ENCODE measurements at places on chromosomes 7 and 10.

- DNase-seq, result no peak
These were observed 178.0 kb downstream of the JAZF1 start for GRCh38 chr7:28002638-28003037.

GRCh38 chr7:7564323-7564780, 2.3 kb upstream of the MIOS start:
- DNase-seq, result no peak

DNA sequence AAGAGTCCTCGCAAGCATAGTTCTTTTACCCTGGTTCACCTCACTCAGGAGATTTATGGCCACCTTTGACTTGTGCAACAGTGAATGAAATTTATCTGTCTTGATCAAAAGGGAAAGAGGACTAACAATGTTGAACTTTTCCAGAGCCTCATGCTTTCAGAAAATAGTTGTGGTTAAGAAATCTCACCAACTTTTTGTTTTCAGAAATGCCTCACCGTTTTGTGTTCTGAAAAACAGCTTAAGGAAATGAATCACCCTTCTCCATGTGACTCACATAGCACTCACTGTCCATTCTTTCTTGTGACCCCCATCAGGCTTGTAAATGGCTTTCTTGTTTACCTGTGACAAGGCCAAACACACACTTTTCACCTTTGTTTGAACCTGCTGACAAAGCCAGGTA, 148.6 kb upstream of the FAM3C start:
- no peak for DNase-seq

DNA sequence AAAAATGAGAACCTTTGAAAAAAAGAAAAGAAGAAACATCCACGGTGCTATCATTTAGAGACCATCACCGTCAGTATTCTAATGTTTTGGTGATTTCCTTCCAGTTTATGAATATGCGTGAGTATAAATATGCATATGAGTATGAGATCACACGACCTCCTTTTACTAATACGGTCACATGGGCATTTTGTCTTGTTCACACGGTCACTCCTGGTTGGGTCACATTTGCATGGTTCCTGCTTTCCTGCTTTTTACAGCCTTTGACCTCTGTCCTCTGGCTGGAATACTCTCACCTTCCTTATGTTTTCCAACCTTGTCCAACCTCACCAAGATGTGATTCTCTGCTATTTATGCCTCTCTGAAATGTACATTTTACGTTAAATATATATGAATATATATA, 25.3 kb upstream of the LMTK2 start:
- DNase-seq, result no peak

DNA sequence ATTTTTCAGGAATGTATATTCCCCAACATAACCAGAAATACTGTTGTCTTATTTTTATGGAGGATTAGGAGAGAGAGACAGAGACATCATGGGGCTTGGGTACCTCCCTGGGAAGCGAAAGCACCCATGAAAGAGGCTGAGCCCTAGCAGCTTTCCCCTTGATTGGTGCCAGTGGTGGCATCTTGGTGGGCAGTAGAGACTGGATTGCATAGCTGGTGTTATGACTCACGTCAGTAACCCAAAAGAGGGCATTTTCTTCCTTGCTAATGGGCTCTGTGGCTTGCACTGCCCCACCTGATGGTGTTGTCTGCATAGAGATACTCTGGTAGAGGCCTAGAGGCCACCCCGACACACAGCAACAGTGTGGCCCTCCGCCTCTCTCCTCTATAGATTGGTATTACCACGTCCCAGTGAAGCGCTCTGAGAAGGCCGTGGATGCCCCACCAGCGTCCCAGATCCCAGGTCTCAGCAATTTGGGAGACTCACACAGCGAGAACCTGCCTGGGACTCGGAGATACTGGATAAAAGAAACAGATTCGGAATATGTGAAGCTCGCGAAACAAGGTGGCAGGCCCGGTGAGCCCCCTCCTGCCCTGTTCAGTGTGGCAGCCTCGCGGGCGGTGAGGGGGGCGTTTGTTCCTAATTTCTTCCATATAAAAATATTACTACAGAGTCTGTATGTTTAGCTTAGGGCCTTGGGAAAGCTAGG, 5.8 kb downstream of the C7orf57 start:
- no peak for DNase-seq

- no peak for DNase-seq
These were observed 102.3 kb downstream of the CCDC7 start for GRCh38 chr10:32548208-32548607.

DNA sequence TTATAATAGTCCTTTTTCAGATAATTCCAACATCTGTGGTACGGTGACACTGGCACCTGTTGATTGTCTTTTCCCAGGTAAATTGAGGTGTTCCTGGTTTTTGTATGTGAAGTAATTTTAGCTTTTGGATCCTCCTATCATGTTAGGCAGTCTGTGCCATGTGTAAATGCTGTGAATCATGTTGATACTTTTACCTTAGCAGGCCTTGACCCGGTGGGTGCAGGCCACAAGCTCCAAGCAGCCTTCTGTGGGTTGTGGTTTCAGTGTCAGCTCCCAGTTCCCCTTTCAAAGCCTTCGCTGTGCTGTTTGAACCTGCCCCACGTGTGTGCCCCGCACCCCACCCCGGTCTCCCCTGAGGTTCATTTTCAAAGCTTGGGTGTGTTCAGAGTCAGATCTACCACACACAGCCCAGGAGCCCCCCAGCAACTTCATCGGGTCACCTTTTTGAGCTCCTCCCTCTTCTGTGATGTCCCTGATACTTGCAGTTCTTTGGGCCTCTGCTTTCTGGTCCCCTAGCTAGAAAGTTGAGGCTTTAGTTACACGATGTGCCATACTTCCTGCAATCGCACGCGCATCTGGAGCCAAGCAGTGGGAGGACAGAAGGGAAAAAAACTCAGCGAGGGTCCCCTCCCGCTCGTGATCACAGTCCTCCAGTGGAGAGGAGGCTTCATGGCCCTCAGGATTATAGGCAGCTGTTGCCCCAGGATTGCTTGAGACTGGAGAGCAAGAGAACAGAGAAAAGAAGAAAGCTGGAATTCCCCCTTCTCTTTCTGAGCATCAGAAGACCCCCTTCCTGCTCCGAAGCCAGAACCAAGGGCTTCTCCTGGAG, 8.7 kb upstream of the BHLHA15 start:
- DNase-seq, result no peak

DNA sequence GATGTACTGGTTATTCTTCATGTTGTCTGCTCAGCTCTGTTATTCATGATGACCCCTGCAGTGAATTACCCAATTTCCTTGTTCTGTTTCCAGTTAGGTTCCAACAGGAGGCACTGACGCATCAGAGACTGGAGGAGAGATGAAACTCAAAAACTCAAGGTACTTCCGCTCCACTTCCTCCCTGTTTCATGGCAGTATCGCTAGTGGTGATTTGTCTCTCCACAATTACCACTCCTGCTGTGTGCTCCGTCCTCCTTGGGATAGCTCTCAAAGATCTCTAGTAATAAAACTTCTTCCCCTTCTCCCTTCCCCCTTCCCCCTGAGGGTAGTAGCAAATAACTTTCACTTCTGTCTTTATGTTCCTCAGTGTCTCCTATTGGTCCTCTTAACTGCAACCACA, 107.4 kb upstream of the ABCB5 start:
- no peak for DNase-seq

GRCh38 chr7:28410628-28411531, 1.4 kb upstream of the CREB5 start:
- DNase-seq, result peak; percentile 3

DNA sequence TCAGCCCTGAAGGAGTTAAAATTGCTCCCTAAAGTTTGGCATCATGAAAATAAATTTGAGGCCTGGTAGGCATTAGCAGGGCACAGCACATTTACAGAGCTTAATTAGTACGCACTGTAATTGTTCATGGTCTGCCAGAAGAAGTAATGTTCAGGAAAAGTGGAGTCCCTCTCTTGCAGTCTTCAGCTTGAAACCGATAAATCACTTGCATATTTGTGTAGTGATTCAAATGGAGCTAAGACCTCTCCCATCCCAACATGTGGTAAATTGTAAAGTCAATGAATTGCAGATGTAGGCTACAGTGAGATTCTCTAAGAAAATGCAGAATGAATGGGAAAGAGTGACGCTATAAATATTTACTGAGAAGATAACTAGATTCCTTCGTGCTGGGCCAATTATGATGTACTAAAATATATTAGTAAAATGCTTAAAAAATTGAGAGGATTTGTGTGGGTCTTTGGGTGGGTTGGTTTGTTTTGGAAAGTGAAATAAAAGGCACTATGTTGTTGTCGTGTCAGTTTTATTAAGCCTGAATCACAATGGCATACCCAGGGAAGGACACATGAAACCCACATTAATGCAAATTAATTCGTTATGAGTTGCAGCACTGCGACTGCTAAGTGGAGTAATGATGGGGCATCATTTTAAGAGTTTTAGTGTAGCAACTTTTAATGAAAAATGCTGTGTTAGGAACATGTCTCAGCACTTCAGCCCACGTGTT, 8.4 kb downstream of the TCF7L2 start:
- DNase-seq, result no peak

DNA sequence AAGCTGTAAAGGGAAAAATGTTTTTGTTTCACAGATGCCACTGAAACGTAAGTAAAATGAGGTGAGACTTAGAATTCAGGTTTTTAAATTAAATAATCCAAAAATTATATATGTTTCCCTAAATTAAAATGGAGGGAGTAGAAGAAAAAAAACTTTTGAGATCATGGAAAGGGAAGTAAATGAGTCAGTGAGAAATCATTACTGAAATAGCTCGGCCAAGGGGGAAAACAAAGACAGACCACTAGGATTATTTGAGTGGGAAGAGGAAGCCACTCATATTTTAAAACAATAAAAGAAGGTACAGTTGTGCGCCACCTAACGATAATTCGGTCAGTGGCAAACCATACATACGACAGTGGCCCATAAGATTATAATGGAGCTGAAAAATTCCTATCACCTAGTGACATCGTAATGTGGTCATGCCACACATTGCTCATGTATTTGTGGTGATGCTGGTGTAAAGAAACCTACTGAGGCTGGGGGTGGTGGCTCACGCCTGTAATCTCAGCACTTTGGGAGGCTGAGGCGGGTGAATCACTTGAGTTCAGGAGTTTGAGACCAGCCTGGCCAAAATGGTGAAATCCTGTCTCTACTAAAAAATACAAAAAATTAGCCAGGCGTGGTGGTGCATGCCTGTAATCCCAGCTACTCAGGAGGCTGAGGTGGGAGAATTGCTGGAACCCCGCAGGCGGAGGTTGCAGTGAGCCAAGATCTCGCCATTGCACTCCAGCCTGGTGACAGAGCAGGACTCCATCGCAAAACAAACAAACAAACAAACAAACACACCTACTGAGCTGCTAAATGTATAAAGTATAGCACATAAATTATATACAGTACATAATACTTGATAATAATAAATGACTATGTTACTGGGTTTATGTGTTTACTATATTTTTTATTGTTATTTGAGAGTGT, 64.7 kb downstream of the MKX start:
- DNase-seq, result no peak

DNA sequence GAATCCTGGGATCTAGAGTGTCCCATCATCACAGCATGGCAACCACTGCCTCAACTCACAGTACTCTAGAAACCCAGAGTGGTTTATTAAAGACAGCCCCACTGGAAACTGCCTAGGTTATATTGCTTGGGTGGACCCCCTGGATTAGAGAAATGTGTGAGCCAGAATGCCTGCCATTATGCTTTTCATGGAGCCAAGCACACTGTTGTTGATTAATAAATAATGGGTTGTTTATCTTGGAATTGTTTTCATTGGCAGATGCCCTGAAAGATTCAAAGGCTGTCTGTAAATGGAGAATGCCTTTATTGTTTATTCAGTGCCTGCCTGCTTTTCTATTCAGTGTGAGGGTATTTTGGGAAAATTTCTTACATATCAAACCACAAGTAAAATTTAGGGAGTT, 52.1 kb downstream of the GNAI1 start:
- DNase-seq, result no peak

- DNase-seq, result no peak
These were observed 24.1 kb downstream of the SEMA3D start for GRCh38 chr7:85162721-85163120.

DNA sequence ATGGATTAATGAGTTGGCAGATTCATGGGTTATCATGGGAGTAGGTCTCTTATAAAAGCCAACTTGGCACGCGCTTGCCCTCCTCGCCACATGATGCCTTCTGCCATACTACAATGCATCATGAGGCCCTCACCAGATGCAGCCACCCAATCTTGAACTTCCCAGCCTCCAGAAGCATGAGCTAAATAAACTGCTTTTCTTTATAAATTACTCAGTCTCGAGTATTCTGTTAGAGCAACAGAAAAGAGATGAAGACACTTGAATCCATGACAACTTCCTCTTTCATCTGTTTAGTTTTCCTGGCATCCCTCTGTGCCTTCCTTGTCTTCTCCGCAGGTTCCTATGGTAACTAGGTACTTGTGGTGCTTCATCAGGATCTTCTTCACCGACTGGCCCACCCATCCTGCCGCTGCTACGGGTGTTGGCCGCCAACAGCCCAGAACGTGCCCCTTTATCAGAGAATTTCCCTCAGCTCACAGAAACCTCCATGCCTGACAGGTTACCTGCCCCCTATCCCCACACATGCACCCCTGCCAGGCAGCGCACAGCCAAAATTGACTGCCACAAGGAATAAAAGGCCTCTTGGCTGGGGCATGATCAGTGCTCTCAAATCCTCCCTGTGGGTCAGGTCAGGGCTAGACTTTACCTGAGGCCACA, 28.0 kb upstream of the PPIF start:
- no peak for DNase-seq

DNA sequence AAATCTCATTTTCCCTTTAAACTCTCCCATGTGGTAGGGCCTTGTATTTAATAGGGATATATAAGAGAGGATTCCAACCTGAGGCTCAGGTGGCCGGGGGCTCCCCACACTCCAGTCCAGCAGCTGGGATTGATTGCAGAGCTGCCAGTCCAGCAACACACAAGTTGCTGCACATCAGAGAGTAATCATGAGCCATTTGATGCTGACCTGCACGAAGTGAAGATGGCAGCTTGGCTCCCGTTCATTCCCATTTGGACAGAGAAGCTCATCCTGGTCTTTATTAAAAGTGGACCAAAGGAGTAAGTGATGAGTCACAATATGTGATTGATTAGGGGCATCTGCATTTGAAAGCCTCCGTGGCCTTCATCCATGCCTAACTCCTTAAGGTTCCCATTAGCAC, 202.4 kb downstream of the PLXNA4 start:
- DNase-seq, result no peak

GRCh38 chr7:88169717-88170320, 50.0 kb downstream of the SRI start:
- DNase-seq, result peak; percentile 17

DNA sequence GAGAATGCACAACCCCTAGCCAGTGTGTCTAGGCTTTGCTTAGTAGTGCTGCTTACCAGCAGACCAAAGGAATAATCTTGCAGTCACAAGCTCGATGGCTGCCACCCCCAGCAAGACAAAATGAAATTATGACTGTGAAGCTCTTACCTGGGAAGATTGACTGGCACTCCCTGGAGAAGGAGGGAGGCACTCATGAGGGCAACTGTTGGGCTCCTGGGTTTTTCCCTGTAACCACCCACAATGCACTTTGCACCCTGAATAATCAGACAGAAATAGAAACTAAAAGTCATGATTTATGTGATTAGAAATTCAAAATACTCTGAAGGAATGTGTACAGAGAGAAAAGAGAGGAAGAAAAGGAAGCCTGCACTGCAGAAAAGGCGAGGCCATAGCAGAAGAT, 144.3 kb upstream of the DGKB start:
- no peak for DNase-seq

- no peak for DNase-seq
These were observed 53.4 kb downstream of the WNT2 start for GRCh38 chr7:117269417-117269816.

Measured in NCI-H2227 treated with DMSO at 0.1 percent for 48 hours (cell line).